Endothelial cell of umbilical vein (primary cell): ENCODE measurements at places on chromosomes 12 and 14. TPM values are rescaled to one million over a fixed set of nuclear protein-coding genes. Genes with fewer than 3 reads are reported as not detected.
A peak's percentile ranks its signal among the peaks of the same experiment; 100 is the strongest.

The AKAP3 gene
- 0.18 and 0.24 TPM in 2 replicates for polyA plus RNA-seq

The SIX6 gene
- polyA plus RNA-seq, result not detected in 2 replicates

The MDGA2 gene
- not detected in 2 replicates for polyA plus RNA-seq

The RGS6 gene
- not detected in 2 replicates for polyA plus RNA-seq

The COX6A1 gene
- 1,327 and 1,773 TPM in 2 replicates for polyA plus RNA-seq

The TMCC3 gene
- polyA plus RNA-seq, result 9.1 and 13.5 TPM in 2 replicates

DNA sequence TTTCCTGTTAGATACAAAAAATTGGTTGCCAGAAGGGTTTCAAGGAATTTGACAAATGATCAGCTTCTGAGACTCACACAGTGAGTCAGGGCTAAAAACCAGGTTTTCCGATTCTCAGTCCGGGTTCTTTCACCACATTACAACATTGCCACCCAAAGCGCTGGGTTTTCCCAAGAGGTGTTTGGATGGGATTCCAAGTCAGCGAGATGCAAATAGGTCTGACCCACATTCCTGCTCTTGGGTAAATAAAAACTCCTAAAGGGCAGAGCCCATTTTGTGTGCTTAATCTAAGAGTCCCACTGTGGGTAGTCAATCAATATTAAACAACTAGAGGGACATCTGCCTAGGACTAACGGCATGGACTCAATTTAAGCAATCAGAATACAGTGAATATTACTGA is 5.4 kb upstream of the RIC8B start:
- H3K27ac ChIP-seq, result no peak overlapping the region
- H3K36me3 ChIP-seq, result no peaks in the 10 kb centered on the region
- H3K4me1 ChIP-seq, result peaks cover 7% of the 10 kb centered on the region
- DNase-seq, result no peak
- H3K4me3 ChIP-seq, result no peak overlapping the region

- H3K27ac ChIP-seq, result no peak overlapping the region
- H3K4me1 ChIP-seq, result peaks cover 12% of the 10 kb centered on the region
- DNase-seq, result peak; percentile 55
- no peaks in the 10 kb centered on the region for H3K36me3 ChIP-seq
- H3K4me3 ChIP-seq, result no peak overlapping the region
- no peaks in the 10 kb centered on the region for H3K27me3 ChIP-seq
Observed at GRCh38 chr12:47397664-47398281, 308.1 kb downstream of the RPAP3 start.

DNA sequence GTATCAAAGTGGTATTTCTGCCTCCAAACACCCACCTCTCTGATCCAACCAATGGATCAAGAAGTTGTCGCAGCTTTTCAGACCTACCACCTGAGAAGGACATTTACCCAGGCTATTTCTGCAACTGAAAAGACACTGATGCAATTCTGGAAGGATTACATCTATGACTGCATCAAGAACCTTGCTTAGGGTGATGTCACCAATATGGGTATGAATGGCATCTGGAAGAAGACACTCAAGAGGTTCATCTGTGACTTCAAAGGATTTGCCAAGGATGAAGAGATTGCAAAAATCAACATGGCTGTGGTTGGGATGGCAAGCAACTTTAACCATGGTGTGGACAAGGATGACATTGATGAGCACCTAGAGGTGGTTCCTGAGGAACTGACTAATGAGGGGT is 154.2 kb downstream of the PCNX1 start:
- H3K27me3 ChIP-seq, result no peaks in the 10 kb centered on the region
- no peak for DNase-seq
- H3K36me3 ChIP-seq, result peaks cover 14% of the 10 kb centered on the region
- H3K27ac ChIP-seq, result no peak overlapping the region

DNA sequence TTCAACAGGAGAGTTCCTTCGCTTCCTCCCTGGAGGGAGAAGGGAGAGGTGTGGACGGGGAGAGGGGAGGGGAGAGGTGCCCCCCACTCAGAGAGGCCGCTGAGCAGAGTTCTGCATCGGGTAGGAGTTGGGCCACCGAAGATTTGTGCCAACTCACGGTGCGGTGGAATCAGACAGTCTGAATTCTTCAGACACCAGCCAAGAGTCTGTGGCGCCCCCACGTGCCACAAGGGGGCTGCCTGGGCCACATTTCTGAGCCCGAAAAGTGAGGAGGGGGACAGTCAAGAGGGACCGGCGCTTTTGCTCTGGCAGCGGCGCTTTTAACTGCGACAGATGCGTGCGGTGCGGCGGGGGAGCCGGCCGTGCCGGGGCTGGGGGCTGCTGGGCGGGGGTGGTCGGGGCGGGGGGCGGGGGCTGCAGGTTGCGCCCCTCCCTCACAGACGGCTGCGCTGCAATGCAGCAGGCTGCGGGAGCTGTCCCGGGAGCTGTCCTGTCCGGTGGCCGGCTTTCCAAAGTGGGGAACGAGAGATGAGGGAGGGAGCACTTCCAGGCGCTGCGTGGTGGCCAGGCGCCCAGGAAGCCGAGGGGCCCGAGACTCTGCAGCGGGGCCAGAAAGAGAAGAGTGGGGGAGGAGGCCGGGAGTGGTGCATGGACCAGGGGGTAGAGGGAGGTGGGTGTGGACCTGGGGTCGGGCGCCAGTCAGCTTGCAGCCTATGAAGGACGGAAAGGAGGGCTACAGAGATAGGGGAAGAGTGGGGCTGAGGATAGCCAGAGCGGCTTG is 975 bp upstream of the RTL1 start:
- H3K4me3 ChIP-seq, result no peak overlapping the region
- DNase-seq, result no peak
- peaks cover 3% of the 10 kb centered on the region for H3K27me3 ChIP-seq
- H3K27ac ChIP-seq, result no peak overlapping the region

DNA sequence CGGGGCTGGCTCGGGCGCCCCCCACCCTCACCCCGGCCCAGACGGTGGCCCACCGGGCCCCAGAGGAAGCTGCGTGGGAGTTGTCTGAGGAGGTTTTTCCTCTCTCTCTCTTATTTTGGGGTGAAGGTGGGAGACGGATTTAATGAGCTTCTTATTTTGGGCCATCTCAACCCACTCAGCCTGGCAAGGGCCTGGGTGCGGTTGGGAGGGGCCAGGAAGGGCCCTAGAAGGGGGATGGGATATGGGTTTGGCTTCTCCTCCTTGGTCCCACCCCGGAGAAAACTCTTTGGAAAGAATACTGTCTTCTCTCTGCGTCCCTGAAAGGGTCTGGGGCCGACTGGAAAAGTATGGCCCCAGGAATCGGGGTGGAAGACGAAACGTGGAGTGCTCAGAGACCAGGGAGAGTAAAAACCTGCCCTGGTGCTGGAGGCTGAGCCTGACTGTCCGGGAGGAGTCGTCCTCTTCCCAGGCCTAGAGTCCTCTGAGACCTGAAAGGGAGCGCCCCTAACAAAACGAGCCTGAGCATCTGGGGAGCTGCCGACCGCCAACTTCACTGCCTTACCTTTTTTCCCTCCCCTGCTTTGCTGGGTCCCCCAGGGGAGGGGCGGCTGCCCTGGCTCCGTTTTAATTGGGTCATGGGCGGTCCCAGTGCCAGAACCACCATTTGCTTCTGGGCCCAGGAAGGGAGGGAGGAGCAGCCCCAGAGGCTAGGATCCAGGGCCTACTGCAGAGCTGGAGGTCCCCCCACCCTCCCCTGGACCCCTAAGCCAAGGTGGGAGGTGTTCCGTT is 1.6 kb downstream of the MMP14 start:
- H3K36me3 ChIP-seq, result peaks cover 14% of the 10 kb centered on the region
- H3K4me1 ChIP-seq, result peaks cover 36% of the 10 kb centered on the region
- H3K27ac ChIP-seq, result peak overlapping the region; percentile 84
- H3K27me3 ChIP-seq, result no peaks in the 10 kb centered on the region
